ENCODE measurements at places on chromosomes 11 and 22.

GRCh38 chr11:40514124-40514523, 945.3 kb downstream of the LRRC4C start:
- no peak for DNase-seq

DNA sequence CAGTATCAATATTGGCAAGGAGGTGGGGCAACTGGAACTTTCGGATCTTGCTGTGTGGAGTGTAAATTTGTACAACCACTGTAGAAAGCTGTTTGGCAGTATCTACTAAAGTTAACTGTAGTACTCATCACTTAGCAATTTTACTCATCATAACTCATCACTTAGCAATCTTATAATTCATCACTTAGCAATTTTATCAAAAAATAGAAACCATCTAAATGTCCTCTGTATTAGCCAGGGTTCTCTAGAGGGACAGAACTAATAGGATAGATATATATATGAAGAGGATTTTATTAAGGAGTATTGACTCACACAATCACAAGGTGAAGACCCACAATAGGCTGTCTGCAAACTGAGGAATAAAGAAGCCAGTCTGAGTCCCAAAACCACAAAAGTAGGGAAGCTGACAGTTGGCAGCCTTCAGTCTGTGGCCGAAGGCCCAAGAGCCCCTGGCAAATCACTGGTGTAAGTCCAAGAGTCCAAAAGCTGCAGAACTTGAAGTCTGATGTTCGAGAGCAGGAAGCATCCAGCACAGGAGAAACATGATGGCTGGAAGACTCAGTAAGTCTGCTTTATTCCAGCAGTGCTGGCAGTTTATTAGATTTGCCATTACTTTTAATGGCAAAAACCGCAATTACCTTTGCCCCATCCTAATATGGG, 92.9 kb upstream of the USP47 start:
- DNase-seq, result no peak

- DNase-seq, result peak; percentile 36
Observed at GRCh38 chr22:41576877-41577276, 12.8 kb downstream of the PMM1 start.

DNA sequence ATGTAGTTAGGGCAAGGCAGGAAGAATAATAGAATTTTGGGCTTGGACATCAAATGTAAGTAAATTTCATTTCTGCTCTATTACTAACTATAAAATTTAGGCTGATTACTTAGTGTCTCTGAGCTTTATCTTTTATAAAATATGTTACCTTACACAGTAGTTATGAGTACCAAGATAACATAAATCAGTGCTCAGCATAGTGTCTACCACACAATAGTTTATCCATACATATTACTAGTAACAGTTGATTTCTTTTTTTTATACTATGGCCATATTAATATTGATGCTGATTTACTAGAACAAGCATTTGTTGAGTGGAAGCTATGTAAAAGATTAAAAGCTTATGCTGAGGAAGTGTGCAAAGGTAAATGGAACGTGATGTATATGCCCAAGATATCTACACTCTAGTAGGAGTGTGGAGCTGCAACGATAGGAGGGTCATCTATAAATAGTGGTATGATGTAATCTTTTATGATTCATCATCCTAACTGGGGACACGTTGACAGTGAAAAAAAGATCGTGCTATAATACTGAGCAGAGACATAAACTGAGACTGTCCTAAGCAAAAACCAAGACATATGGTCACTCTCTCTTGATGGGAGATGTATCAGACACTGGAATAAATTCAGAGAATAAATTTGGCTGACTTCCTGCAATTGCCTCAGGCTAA, 8.7 kb upstream of the SLC5A12 start:
- no peak for DNase-seq

DNA sequence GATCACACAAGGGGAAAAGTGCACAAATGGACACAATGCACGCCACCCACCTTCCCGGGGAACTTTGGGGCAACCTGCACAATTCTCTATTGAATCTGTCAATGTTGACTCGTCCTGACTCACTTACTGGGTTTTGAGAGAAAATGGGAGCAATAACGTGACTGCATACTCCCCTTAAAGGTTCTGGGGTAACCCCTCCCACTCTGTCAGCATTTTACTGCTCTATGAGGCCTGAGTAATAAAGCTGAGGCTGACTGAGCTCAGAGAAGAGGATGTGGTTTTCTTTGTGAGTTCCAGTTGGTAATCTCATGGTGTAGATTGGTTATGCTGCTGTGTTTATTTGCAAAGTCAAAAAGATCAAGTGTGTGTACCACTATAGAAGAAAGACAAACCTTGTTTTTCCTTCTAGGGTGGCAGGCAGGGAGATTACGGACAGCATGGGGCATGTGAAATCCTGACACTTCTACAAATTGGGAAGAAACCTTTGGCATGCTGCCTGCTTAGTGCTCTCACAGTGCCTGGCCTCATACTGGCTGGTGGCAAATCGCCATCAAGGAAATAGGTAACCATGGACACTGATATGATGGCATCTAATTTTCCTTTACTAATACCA, 16.1 kb upstream of the APOA1 start:
- DNase-seq, result peak; percentile 69

DNA sequence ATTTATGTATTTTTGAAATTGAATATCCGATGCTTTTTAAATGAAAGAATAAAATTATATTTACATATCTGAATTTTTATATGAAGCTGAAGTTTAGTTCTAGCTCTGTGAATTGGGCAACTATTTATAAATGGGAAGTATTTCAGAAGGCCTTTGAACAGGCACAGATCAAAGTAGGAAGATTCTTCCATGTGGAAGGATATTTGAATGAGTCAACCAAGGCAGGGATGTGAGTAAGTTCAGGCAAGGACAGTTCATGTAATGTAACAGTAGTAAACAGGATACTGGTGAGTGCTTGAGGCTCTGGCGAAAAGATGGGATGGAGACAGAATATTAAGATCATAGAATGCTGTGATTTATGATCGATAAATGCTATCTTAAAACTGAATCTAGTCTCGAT, 417.8 kb upstream of the CCDC179 start:
- no peak for DNase-seq

- DNase-seq, result no peak
Observed at GRCh38 chr22:40463683-40464082, 93.3 kb downstream of the SGSM3 start.

- DNase-seq, result no peak
Observed at GRCh38 chr11:96228910-96229309, 114.1 kb downstream of the MAML2 start.

- DNase-seq, result peak; percentile 35
Observed at GRCh38 chr22:46432164-46433068, 96.9 kb downstream of the TRMU start.

GRCh38 chr11:34405079-34405858, 33.5 kb upstream of the CAT start:
- no peak for DNase-seq

- DNase-seq, result no peak
Observed at GRCh38 chr11:111846636-111847035, 24.7 kb downstream of the ALG9 start.

- no peak for DNase-seq
Observed at GRCh38 chr11:1639666-1640065, 10.1 kb downstream of the KRTAP5-5 start.

DNA sequence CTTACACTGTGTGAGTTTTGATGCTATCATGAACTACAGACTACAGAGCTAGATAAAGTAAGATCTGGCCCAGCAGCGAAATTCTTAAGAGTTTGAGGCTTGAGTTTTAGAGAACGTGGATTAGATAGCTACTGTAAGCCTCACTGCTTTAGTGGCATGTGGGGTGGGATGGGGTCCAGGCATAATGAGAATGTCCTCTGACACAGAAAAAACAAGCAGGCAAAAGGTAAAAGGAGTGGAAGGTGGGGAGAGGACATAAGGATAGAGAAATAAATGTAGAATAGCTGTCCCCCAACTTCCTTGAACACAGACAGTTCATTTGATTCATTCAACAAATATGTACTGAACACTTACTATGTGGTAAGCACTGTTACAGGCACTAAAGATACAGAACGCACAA, 324.5 kb upstream of the PITPNB start:
- no peak for DNase-seq

- DNase-seq, result no peak
Observed at GRCh38 chr22:30752771-30753170, 58.1 kb downstream of the OSBP2 start.

GRCh38 chr11:70471254-70471653, 72.9 kb downstream of the CTTN start:
- no peak for DNase-seq

- no peak for DNase-seq
Observed at GRCh38 chr11:83611600-83611999, 325.4 kb upstream of the CCDC90B start.

- DNase-seq, result no peak
Observed at GRCh38 chr11:93770160-93770559, 13.9 kb upstream of the MED17 start.

DNA sequence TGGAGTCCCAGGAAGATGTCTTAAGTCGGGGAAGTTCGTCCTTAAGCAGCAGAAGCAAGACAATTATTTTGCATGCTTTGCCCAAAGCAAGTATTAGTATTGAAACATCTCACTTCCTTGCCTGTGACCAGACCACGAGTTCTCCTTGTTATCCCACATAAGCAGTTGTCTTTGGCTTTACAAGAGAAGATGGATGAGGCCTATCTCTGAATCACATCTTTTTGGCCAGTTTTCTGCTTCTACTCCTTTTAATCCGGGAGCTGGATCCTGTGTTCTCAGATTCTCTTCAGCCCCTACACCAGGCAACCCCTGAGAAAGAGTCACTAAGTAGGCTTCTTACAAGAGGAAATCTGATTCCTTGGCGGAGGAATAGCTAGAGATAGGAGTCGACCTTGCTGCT, 2.1 kb downstream of the SYT9 start:
- no peak for DNase-seq

GRCh38 chr11:2432628-2433071, 11.7 kb downstream of the TRPM5 start:
- DNase-seq, result no peak

GRCh38 chr11:132792341-132793140, 739.8 kb downstream of the OPCML start:
- DNase-seq, result no peak

- DNase-seq, result no peak
Observed at GRCh38 chr11:134759274-134759673, 347.2 kb upstream of the B3GAT1 start.

GRCh38 chr11:61860054-61860903, 31.1 kb downstream of the FADS3 start:
- no peak for DNase-seq

GRCh38 chr22:50084614-50085021, 608 bp downstream of the MLC1 start:
- DNase-seq, result no peak

- no peak for DNase-seq
Observed at GRCh38 chr22:41664490-41664889, 24.2 kb downstream of the SNU13 start.

DNA sequence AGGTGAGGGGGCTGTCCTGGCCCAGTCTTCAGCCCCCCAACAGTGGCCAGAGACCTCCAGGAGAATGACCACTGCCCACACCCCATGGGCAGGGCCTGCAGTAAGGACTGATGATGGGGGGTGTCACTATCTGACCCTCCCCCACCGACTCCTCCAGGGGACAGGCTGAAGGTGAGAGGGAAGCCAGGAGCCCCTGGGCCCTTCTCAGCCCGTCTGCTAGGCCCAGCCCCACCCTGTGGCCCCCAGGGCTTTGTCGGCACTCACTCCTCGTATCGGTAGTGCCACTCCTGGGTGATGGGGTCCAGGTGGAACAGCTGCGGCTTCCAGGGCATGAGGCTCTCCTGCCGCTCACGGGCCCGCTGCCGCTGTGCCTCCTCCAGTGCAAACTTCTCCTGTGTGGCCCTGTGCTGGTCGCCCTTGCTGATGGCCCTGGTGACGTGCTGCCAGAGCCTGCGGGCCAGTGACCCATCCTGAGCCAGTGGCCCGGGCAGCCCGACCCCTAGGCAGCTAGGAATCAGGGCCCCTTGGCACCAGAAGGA, 35.4 kb upstream of the CARS1 start:
- DNase-seq, result no peak

DNA sequence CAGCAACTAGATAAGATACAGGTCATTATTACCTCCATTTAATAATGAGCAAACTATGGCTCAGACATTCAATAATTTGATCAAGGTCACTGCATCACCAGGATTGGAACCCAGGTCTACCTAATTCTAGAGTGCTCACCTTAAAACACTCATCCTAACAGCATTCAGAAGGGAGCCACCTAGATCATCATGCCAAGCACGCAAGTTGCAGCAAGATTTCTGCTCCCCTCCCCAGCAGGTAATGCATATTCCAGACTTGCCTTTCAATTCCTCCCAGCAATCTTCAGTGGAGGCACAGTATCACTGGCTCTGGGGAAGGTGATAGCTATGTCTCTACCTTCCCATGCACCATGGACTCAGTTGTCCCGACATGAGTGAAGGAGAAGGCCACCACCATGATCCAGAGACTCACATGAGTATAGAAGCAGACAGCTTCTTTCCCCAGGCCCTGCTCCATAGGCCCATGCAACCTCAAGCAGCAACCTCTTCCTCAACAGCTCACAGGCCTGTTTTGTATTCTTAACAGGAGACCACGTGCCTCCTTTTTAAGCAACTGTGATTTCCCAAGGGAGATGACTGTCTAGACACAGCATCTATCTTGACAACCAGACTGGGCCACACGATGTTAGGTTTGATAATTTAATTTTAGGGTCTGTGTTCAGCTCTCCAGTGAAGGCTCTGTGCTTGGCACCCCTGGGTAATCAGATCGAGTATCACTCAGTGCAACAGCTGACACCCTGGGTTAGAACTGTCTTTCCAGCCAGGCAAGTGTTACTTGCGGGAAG, 36.4 kb downstream of the RAB30 start:
- no peak for DNase-seq

- no peak for DNase-seq
Observed at GRCh38 chr11:61489833-61490721, 18.5 kb upstream of the LRRC10B start.

DNA sequence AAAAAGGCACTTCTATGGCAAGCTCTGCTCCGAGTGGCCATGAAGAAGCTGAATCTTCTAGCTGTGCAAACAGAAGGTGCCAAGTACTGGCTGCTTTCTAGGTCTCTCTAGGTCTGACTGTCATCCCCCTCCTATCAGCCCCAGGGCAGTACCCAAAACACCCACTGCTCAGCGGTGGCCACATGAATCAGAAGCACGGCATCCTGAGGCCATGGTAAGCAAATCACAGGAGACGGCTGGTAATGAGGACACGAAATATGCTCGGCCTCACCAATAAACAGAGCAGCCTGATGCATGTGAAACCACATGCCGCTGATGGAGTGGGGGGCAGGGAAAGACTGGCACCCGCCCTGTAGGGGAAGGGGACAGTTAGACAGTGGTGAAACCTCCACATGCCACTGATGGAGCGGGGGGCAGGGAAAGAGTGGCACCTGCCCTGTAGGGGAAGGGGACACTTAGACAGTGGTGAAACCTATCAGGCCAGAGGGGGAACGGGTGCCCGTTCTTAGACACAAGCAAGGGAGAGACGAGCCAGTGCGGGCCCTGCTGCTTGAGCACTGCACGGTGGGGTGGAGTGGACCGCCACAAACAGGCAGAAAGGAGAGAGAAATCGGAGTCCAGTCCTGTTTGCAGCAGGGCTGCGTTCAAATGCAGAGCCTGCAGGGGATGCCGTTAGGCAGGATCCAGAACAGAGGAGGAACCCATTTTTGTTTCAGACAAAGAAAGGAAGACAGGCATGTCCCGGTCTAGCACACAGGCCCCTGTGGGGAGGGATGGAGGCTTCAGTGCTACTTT, 29.9 kb upstream of the MOB2 start:
- DNase-seq, result no peak

- no peak for DNase-seq
Observed at GRCh38 chr11:16846305-16846704, 107.9 kb downstream of the C11orf58 start.

- DNase-seq, result no peak
Observed at GRCh38 chr11:67369801-67370284, 3.6 kb downstream of the CLCF1 start.

Data from activated T-helper 2 cell treated with anti-CD3 and anti-CD28 coated beads, Interferon-gamma antibody, Interleukin-2, Interleukin-4, amounts not matched to agents 10 μg/mL and 5 μg/mL and 100 μg/mL, durations not matched to agents 14 hours and 24 hours and 36 hours (primary cell).